BE2C (cell line): ENCODE measurements at places on chromosomes 4 and X.

- DNase-seq, result no peak
Observed at GRCh38 chrX:24603191-24603590, 44.0 kb downstream of the PCYT1B start.

- no peak for DNase-seq
Observed at GRCh38 chr4:66351761-66352160, 681.5 kb upstream of the EPHA5 start.

- no peak for DNase-seq
Observed at GRCh38 chrX:37746218-37746941, 33.5 kb upstream of the CYBB start.

- DNase-seq, result peak; percentile 47
Observed at GRCh38 chr4:2788532-2789103, 4.3 kb upstream of the SH3BP2 start.

GRCh38 chrX:10030570-10030969 is 63.4 kb downstream of the CLDN34 start:
- DNase-seq, result no peak

- DNase-seq, result no peak
Observed at GRCh38 chrX:153871946-153872878, 13.8 kb downstream of the L1CAM start.

DNA sequence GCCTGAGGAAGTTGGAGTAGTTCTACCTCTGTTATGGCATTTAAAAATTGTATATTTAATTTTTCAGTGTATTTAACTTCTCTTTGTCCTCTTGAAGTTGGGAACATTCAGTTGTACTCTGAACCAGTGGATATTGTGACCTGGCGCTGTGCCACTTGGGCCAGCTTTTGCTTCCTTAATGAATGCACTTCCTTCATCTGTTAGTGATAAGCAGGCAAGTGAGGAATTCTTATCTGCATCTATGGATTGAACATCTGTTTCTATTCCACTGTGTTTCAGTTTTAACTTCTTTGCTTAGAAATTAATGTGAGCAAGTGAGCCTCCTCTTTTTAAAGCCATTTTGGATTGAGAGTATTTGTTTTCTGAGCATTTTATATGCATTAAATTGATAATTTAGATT is 128.3 kb downstream of the UCHL1 start:
- peak; percentile 89 for DNase-seq

GRCh38 chrX:153818571-153819383 is 11.6 kb downstream of the PDZD4 start:
- DNase-seq, result peak; percentile 79

DNA sequence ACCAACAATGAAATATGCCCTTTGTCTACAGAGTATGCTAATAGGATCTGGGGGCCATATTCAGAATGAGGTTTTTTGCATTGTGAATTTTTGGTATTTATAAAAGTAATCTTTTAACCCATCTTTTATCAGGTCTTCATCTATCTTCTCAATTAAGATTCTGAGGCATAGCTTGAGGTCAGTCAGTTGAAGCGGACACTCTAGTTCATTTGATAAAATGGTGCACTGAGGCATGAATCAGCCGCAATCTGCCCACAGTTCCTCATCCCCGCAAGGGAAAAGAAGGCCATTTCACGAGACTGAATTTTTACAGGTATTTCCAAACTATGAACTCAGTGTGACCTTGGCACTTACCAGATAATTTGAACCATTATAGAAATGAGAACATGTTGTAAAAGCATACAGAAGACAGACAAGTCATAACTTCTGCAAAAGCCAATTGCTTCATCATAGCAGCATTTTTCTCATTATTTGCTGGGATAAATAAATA is 19.3 kb upstream of the VCX2 start:
- DNase-seq, result no peak

DNA sequence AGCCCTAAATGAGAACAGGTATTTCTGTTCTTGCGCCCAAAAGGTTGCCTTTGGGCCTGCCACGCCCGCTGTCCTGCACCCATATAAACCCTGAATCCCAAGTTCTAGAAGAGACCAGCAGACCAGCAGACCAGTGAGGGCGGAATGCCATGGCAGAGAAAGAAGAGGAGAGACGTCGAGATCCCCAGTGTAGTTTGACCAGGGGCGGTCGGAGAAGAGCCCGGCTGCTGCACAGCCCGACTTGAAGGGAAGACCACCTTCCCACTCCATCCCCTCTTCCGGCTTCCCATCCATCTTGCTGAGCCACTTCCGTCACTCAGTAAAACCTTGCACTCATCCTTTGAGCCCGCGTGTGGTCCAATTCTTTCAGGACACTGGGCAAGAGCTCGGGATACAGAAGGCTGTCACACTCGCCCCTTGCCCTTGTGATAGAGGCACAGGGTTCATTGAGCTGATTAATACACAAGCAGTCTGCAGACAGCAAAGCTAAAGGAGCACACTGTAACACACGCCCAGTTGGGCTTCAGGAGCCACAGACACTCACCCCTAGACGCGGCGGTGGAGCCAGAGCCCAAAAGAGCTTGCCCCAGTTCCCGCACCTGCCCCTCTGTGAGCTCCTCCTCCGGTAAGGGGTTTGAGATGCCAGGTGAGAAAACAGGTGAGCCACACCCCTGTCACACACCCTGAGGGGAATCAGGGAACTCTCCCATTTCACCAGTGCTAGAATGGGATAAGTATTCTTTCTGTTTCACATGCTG is 230.8 kb downstream of the PCDH10 start:
- DNase-seq, result no peak

DNA sequence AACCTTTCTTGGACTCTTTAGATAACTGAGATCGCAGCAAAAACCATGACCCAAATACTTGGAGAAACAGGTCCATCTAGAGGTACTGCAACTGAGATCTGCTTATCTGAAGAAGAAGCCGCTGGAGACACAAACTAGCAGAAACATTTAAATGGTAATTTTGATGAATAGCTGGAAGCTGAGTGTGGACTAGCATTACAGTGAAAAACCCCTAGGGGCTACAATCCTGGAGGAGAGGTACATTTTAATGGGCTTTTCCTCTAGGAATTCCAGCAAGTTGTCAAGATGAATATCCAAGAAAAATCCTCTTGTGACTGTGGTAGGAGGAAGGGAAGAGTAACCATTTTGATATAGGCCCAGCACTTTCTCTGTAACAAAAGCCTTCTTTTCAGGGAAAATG is 592.5 kb upstream of the GRIA3 start:
- no peak for DNase-seq

DNA sequence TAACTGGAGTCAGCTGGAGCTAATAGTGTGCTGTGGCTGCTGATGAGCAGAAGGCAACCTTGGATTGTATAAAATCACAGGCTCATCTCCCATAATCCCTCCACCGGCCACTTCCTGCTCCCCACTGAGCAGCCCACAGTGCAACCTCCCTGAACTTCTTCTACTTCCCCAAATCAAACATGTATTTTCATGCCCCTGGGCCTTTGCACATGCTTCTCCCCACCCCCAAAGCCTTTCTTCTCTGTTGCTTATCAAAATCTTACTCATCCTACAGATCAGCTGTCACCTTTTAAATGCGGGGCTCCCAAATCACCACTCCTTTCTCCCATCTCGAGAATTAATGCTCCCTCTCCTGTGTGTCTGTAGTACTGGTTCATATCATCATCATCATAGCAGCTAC is 35.8 kb downstream of the RHOH start:
- DNase-seq, result no peak

DNA sequence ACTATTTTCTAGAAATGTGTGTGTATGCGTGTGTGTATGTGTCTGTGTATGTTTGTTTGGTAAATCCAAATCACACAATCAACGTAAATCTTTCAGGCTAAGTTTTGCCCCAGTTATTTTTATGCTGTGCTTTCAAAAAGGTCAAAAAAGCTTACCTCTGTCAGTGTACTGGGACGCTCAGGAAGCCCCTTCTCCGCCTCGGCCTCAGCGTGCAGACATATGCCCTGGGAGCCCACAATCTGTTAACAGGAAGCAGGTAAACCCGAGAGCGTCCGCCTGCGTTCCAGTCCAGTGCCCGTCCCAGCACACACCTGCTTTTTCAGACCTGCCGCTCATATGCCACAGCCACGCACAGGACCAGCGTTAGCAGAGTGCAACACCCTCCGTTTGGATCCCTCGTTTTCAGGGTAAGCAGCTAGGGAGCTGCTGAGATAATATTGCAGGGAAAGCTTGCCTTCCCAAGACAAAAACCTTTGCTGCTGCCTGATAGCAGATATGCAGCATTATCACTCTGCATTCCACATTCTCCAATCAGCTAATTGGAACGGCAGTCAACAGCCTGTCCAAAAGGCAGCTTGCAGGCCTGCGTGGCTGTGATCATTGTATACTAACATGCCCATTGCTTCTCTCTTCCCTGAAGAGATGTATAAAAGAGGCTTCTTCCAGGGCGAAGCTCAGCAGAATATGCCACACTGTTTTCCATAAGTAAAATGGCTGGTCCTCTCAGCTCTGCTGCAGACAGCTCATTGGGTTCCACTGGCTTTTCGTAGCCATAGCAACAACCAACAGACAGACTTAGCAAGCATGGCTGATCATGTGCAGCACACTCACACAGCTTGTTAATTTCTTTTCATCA is at the start of gene SORBS2:
Gene SORBS2, minus strand, starts transcription at position 686 of the 856 bp plus-strand sequence. CDS start 121,623 bp downstream, outside the sequence.
- DNase-seq, result peak; percentile 71

DNA sequence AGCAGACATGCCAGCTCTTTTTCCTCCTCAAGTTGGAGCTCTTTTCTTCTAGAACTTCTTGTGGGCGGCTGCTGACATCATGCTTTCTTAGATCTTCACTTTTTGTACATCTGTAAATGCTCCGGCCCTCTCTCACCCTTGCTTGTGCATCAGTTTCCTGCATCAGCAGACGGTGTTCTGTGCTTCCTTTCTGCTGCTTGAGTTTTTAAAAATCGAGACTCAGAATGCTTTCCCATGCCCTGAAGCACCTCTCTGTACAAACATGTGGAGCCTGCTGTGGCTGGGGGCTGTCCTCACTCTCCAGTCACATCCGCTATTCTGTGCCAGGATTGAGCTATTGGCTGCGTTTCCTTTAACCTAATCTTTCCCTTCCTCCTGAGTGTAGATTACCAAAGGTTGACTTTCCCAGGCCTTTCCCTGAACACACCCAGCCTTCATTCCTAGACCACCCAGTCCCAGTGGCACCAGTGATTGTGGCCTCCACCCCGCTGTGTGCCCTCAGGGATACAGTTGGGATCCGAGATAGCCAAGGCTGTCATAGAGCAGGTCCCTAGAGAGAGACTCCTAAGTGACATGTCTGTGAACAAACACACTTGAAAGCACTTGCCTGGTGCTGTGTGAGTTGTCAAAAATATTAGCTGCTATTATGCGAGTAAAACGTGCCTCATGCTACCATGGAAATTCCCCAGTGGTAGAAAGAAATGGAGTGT is 41.9 kb downstream of the TNIP2 start:
- DNase-seq, result peak; percentile 80

DNA sequence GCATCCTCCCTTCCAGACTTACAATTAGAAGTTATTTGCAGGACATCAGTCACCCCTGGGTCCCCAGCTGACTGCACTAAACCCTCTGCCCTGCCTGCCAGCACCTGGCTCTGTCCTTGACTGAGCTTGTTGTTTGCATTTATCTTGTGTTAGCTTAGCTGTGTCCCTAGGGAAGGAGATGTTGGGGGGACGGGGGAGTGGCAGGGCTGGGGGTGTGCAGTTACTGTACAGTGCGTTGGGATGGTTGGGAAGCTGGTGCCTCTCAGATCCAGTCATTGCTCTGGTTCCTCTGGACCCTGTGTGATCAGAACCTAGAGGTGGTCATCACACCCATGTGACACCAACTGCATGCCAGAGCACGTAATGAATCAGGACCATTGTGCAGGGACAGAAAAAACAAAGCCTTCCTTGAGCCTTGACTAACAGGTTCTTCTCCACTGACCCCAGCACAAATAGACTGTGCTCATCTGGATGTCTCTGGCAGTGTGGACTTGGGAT is 32.7 kb upstream of the PROM1 start:
- no peak for DNase-seq

GRCh38 chrX:73812256-73812655 is 249.3 kb downstream of the CHIC1 start:
- DNase-seq, result no peak

GRCh38 chr4:73603271-73603710 is 16.9 kb downstream of the RASSF6 start:
- DNase-seq, result no peak

DNA sequence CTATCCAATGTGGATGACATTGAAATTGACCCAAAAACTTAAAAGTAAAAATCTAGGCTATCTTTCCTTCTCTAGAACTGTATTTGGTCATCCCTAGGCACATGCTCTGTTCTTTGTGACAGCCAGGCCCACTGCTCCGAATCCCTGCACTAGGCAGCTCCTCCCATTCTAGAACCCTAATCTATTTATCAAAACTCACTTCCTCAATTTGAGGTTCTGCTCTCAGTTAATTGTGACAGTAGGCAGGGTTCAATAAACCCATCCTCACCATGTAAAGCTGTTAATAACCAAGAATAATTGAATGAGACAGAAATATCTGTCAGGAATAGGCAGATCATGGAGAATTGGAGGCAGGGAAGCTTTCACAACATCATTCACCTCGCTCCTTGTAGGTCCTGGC is 51.9 kb upstream of the IRF2 start:
- DNase-seq, result no peak

- no peak for DNase-seq
Observed at GRCh38 chr4:113711883-113712662, 49.5 kb downstream of the CAMK2D start.

GRCh38 chr4:31078661-31079060 is 358.5 kb downstream of the PCDH7 start:
- no peak for DNase-seq

- DNase-seq, result no peak
Observed at GRCh38 chrX:134407065-134407376, 52.9 kb upstream of the HPRT1 start.

DNA sequence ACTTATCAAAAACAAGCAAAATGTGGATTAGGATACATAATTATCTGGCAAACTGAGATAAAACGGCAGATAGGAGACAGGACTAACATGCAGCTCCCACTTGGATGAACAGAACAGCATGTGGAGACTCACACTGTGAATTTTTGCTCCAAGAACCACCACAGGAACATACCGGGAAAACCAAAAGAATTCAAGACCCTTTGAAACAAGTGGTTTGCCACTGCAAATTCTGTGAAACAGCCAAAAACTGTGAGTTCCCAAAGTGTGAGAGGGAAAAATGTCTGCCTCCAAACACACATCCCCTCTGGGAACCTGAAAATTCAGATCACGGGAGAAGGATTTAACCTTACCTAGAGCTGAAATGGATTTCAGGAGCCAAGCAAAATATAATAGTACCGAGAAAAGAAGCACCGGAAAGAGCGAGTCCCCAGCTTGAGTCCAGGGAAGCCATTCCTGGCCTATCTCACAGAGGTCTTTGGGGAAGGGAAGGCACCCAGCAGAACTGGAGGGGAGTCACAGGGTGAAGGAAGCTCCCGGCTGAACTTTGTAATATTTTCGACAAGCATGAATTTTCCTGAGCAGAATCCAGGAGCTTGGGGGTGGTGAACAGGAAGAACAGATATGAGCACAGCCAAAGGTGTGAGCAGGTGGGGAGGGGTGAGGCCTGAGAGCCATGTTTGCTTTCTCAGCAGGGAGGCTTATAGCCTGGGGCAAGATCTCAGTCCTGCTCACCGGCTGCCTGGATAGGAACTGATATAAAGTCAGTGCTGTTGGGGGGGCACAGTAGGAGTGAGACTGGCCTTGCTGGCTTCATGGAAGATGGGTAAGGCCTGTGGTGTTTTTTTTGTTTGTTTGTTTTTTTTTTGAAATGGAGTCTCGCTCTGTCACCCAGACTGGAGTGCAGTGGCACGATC is 23.9 kb downstream of the MANBA start:
- no peak for DNase-seq
